ENCODE measurements at places on chromosomes 7 and 10.

GRCh38 chr10:95221124-95221523, 27.1 kb downstream of the ACSM6 start:
- DNase-seq = no peak

DNA sequence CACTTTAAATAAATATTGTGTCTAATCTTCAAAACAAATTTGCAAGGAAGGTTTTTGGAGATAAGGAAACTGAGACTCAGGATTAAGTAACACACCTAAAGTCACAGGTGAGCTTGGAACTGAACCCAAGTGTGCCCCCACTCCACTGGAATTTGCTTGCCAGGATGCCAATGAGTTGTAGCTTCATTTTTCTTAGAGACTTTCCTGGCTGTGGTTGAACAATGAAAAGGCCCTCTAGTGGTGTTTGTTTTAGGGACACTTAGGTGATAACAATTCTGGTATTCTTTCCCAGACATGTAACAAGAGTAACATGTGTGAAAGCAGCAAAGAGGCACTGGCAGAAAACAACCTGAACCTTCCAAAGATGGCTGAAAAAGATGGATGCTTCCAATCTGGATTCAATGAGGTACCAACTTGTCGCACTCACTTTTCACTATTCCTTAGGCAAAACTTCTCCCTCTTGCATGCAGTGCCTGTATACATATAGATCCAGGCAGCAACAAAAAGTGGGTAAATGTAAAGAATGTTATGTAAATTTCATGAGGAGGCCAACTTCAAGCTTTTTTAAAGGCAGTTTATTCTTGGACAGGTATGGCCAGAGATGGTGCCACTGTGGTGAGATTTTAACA, 1.5 kb downstream of the IL6 start:
- DNase-seq = no peak

DNA sequence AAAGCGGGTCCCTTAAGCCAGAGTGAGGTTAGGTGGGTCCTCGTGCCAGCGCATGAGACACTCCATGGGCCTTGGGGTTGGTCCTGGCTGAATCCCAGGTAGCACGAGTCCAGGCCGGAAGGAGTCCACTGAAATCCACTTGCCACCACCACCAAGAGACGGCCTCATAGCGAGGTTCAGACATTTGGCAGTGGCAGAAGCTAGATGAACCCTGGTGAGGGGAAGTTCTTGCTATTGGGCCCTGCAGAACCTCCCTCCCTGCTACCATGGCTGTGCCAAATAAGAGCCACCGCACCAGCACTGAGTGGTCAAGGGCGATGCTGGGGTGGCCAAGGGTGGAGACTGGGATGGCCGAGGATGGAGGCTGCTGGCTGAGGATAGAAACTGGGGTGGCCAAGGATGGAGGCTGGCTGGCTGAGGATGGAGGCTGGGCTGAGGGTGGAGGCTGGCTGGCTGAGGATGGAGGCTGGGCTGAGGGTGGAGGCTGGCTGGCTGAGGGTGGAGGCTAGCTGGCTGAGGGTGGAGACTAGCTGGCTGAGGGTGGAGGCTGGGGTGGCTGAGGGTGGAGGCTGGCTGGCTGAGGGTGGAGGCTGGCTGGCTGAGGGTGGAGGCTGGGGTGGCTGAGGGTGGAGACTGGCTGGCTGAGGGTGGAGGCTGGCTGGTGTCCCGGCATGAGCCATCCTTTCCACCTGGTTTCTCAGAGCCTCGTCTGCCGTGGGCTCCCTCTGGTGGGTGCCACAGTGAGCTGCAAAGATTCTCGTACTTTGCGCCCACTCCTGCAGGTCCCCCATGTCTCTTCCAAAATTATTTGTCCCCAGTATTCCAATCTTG, 88.2 kb downstream of the ELFN1 start:
- no peak for DNase-seq

DNA sequence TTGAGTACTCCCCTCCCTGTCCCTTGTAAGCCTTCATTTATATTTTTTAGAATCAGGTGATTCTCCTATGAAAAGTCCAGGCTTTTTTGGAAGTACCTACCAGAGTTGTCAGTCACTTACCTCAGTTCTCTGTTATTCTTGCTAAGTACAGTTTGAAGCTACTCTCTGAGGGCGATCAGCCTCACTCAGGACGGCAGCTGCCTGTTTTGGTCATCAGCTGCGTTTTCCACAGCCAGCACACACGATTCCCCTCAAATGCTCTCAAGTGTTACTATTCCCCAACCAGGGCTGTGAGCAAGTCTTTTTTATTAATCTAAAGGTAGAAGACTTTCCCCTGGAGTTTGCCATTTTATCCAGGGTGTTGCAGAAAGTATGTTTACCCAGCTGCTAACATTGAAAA, 328.6 kb downstream of the SUGCT start:
- DNase-seq = no peak

GRCh38 chr10:106044503-106044902, 1120.0 kb downstream of the SORCS1 start:
- no peak for DNase-seq

- DNase-seq = no peak
Measured at GRCh38 chr7:111215550-111215949, 124.6 kb downstream of the LRRN3 start.

- no peak for DNase-seq
Measured at GRCh38 chr10:97538839-97539238, 33.7 kb upstream of the ANKRD2 start.

GRCh38 chr10:30151581-30152389, 92.4 kb upstream of the JCAD start:
- DNase-seq = peak; percentile 42

DNA sequence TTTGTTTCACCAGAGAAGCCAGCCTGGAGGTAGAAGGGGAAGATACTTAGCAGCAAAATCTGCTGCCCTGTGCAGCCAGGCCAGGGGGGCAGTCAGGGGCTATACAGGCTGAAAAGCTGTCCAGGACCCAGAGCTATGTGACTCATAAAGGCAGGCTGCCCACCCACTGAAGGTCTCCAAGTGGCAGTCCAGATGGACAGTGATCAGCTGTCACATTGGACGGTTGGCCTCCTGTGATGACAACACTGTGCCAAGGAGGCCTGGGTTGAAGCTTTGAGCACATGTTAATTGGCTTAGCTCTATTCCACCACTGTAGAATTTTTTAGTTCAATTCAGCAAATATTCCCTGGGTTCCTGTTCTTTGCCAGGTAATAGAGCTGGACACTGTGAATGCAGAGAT, 577.3 kb upstream of the GALNT17 start:
- no peak for DNase-seq

DNA sequence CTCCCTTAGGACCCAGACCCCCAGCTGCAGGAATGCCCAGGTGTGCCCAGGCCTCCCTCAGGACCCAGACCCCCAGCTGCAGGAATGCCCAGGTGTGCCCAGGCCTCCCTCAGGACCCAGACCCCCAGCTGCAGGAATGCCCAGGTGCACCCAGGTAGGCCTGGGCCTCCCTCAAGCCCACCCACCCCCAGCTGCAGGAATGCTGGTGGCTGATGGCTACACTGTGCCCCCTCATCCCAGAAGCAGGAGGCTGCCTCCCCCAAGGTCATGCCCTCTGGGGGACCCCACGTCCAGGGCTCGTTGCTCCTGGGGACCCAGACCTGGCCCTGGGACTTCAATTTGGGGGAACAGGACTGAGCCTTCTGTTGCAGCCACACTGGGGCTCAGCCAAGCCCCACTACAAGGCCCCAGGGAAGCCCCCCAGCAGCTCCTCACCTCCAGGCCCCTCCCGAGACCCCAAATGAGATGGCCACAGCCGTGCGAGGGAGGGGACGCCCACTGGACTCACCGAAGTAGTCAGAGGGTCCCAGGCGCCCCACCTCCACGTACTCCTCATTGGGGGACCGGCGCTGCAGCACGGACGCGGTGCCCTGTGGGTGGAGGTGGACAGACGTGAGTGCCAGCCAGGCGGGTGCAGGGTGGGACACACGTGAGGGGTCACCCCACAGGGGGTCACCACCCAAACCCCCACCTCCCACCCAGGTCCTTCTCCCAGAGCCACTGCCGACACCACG, 31.4 kb upstream of the PDGFA start:
- no peak for DNase-seq

DNA sequence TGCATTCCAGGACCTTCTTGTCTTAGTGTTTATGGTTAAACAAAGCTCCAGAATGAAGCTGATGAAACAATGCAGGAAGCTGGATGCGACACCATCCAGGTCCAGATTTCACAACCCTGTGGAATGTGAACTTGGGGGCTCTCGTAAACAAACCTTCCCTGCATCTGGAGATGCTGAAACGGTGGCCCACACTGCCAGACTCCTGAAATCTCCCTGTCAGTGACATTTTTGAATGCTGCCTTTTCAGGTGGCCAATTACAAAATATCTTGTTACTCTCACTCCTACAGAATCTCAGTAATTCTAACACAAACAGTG, 18.8 kb downstream of the VIPR2 start:
- no peak for DNase-seq

DNA sequence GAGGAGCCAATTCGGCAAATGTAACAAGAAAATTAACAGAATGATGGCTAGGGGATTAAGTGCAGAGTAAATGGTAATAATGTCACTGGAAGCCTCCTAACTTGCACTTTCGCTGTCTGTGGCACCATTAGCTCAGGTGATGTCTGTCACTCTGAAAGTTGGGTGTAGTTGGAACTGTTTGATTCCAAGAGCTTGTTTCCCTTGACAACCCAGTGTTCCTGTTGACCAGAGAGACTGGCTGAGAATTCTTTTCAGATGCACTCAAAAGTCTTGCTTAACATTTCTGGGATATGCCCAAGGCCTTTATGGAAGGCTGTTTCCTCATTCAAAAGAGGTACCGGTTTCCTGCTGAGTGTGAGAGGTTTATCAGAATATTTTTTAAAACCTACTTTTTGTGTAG, 49.6 kb downstream of the PLPP4 start:
- DNase-seq = no peak

- DNase-seq = no peak
Measured at GRCh38 chr7:68682910-68683309, 915.4 kb upstream of the AUTS2 start.

GRCh38 chr10:113917636-113918035, 63.2 kb downstream of the NHLRC2 start:
- DNase-seq = no peak

DNA sequence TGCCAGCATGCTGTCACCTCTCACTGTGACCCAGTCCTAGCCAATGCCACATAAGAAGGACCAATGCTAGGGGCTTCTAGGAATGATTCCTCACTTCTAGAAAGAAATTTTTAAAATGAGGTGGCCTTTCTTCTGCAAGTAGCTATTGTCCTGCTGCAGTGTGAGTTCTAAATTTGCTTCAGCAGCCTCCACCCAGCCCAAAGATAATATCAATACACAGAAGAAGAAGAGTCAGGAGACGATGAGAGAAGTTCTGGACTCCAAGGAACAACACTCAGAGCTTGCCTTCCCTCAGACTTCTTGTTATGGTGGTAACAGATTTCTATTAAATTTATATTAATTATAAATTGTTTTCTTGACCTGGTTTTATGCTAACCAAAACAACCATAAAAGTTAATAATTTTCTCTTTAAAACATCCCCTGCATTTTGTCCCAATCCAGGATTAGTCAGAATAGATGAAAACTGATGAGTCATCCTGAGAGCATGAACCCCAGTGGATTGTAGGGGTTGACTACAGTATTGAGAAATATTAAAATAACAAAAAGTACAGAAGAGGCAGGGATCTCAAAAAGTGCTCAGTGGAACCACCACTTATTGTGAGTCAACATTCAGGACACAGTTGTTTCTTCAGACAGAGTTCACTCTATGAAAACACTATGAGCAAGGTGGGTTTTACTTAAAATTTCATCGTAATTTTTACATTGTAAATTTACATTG, 29.6 kb upstream of the AKR1C2 start:
- no peak for DNase-seq

- no peak for DNase-seq
Measured at GRCh38 chr10:32148864-32149251, 92.6 kb upstream of the KIF5B start.

GRCh38 chr10:46998192-46998591, 87.0 kb downstream of the PTPN20 start:
- DNase-seq = no peak

GRCh38 chr10:123970927-123971286, 79.3 kb upstream of the CPXM2 start:
- no peak for DNase-seq

- no peak for DNase-seq
Measured at GRCh38 chr7:89728481-89728880, 425.8 kb upstream of the STEAP1 start.

GRCh38 chr7:158018098-158018762, 569.4 kb downstream of the PTPRN2 start:
- DNase-seq = no peak

DNA sequence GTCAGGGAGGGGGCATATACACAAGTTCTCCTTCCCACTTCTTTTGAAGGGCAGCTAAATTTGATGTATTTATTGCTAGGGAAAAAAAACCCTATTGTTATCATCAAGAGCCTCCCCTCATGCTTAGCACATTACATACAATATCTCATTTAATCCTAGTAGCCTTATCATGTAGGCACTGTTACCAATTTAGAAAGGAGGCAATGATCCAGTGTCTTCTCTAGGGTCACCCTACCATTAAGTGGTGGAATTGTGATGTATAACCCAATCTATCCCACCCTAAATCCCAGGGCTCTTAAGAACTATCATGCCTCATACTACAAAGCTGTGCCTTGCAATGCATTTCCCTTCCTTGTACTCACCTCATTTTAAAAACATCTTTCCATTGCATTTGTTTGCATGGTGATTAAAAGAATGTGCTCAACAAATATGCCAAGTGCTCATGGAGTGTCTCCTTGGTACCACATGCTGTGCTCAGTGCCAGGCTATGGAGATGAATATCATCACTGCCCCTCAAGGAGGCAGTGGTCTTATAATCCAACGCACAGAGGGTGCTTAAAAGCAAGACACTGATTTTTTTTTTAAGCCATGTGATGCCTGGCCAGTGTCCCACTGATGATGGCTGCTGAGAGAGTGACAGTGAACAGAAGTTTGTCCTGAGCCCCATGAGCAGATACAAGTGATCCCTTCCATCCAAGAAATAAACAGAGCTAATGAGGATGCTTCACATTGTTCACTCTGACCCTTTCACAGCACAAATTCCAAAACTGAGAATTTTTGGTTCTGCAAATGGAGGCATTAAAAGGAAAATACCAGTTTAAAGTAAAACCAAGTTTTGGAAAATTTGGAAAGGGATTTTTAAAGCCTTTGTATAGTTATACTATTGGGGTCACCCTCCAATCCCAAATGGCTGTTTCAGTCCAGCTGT, 98.2 kb downstream of the SORBS1 start:
- no peak for DNase-seq

GRCh38 chr10:35854661-35855060, 212.6 kb upstream of the FZD8 start:
- no peak for DNase-seq

DNA sequence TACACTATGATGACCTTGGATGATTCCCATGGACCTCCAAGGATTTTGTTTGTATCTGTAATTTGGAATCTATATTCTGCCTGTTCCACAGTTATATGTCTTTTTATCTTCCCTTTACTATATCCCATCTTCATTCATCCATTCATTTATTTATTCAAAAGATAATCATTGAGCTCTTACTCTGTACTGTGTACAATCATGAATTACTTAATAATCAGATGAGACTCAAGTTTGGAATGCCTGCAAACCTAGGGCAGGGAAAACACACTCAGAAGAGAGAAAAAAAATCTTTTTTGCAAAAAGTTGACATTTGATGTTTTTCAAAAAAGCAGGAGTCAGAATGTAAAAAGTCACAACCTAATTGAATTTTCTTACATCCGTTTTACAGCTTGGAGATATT, 170.2 kb upstream of the GNAI1 start:
- DNase-seq = no peak

- no peak for DNase-seq
Measured at GRCh38 chr7:104795086-104795485, 218.9 kb upstream of the KMT2E start.

- DNase-seq = no peak
Measured at GRCh38 chr7:106329408-106329807, 44.6 kb upstream of the NAMPT start.

- no peak for DNase-seq
Measured at GRCh38 chr10:36303896-36304295, 661.8 kb upstream of the FZD8 start.
